ENCODE measurements at places on chromosomes 1 and 21.

- no peaks in the 10 kb centered on the region for H3K36me3 ChIP-seq
- no peak overlapping the region for H3K4me3 ChIP-seq
- no peak for DNase-seq
- H3K27me3 ChIP-seq: no peaks in the 10 kb centered on the region
- H3K4me1 ChIP-seq: no peaks in the 10 kb centered on the region
These were observed 577.8 kb downstream of the KCNT2 start for GRCh38 chr1:196030455-196030854.

DNA sequence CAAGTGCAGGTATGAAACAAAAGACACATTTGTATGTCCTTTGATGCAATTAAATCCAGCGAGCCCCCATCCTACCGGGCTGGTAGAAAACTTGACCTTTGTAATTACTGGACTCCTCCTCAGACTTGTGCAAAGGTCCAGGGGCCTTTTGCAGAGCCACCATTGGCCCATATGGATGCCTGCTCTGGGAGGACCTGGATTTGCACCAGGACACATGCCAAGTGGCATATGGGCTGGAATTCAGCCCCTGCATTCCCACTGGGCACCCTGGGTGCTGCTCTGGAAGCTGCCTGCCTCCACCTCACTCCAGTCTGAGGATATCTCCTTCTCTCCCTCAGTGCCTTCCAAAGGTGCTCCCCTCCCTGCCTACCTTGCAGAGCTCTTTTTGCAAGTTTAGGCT is 36.0 kb downstream of the LACTBL1 start:
- H3K27ac ChIP-seq: no peak overlapping the region
- H3K36me3 ChIP-seq: no peaks in the 10 kb centered on the region
- H3K4me1 ChIP-seq: no peaks in the 10 kb centered on the region
- no peak for DNase-seq
- no peak overlapping the region for H3K4me3 ChIP-seq

DNA sequence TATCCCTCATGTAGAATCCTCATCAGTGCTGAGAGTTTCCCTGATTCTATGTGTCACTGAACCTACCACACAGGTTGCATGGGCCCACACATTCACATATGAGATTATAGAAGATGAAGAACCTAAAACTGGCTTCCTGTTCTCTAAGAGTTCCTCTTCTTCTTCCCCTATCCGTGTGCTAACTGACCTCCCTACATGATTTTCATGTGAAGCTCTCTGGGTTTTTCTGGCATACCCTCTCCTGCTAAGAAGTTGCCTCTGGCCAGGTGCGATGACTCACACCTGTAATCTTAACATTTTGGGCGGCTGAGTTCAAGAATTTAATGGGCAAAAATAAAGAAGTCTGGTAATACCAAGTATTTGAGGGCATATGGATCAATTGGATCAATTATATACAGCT is 5.5 kb upstream of the CD244 start:
- H3K27ac ChIP-seq: no peak overlapping the region
- H3K4me3 ChIP-seq: no peak overlapping the region
- no peak for DNase-seq
- H3K4me1 ChIP-seq: no peaks in the 10 kb centered on the region
- no peaks in the 10 kb centered on the region for H3K27me3 ChIP-seq

DNA sequence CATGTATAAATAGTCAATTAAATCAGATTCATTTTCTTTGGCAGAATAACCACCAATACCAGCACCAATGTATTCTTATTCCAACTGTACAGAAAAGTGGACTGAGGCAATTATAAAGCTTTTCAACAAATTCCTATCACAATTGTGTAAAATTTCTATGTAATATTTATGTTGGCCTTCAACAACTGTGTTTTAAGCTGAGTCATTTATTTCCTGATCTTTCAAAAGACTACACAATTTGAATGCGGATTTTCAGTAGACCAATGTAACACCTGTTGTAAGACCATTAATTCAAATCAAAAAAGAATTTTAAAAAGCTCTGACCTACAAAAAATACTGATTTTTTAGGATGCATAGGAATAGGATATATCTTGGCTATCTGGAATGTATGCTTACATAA is 25.5 kb downstream of the GPATCH2 start:
- no peaks in the 10 kb centered on the region for H3K4me1 ChIP-seq
- H3K4me3 ChIP-seq: no peak overlapping the region
- no peaks in the 10 kb centered on the region for H3K27me3 ChIP-seq

GRCh38 chr1:219489636-219490035 is 123.3 kb downstream of the ZC3H11B start:
- no peak overlapping the region for H3K27ac ChIP-seq
- no peak overlapping the region for H3K4me3 ChIP-seq
- H3K4me1 ChIP-seq: no peaks in the 10 kb centered on the region

DNA sequence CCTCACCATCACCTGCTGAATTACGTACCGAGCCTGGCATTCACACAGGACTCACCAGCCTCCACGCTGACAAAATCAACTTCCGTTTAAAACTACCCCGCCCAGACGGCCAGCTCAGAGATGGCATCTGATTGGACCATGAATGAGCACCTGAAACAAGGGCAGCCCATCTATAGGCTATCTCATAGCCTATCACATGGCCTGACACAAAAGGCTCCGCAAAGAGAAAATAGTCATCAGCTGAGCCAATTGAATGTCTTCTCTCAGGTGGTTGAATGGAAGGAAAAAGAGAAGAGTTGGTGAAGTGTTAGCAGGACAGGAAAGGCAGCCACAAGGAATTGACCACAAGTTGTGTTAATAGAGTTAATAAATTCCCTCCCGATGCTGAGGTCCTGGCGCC is 50.6 kb upstream of the ZC3H12A start:
- no peak overlapping the region for H3K4me3 ChIP-seq
- H3K27ac ChIP-seq: no peak overlapping the region
- no peaks in the 10 kb centered on the region for H3K36me3 ChIP-seq

- H3K4me1 ChIP-seq: no peaks in the 10 kb centered on the region
- no peak for DNase-seq
- no peak overlapping the region for H3K4me3 ChIP-seq
- H3K27ac ChIP-seq: no peak overlapping the region
- H3K27me3 ChIP-seq: no peaks in the 10 kb centered on the region
These were observed 18.1 kb upstream of the BEND5 start for GRCh38 chr1:48794816-48795215.

DNA sequence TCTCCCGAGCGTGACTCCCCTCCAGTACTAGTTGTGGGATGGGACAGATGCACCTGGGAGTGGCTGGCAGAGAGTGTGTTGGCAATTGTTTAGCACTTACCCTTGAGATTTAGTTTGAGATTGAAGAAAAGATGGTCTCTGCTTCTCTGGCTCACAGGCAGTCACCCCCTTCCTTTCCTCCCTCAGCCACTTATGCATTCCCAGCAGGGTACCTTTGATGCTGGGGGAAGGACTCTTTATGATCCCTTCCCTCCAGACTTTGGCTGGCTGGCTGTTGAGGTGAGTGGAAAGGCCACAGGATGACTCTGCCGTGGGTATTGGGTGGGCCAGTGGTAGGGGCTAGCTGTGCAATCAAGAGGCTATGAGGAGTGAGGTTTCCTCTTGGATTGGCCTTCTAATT is 236.8 kb downstream of the CAMTA1 start:
- no peak overlapping the region for H3K4me3 ChIP-seq
- H3K27ac ChIP-seq: no peak overlapping the region
- H3K27me3 ChIP-seq: no peaks in the 10 kb centered on the region
- H3K4me1 ChIP-seq: no peaks in the 10 kb centered on the region
- no peak for DNase-seq

GRCh38 chr1:228271701-228272251 is 63.9 kb downstream of the OBSCN start:
- no peaks in the 10 kb centered on the region for H3K27me3 ChIP-seq
- H3K27ac ChIP-seq: no peak overlapping the region
- DNase-seq: no peak

DNA sequence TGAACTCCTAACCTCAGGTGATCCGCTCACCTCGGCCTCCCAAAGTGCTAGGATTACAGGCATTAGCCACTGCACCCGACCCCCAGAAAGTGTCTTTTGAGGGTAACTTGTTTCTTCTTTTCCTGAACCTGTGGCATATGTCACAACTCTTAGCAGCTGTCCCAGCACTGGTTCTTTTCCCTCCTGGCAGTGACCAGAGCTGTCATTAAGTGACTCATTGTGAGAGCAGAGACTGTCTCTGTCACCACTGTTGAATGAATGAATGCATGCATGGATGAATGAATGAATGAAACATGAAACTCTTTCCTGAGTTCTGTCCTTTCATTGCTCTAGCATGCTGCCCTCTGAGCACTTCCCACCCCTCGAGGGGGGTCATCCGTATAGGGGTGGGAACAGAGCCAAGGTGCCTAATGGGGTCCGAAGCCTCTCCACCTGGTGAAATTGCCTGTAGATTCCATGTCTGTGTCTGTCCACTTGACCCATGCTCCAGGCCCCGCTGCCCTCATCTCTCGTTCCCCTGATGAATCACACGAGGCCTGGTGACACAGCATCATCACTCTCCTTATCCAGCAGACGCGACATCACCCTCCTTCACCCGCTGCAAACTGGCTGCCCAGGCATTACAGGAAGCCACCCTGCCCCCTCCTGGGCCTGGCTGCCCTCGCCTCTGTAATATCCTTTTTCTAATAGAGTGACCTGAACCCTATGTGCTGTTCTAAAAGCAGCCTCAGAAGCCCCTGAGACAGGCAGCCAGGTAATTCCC is 75.0 kb downstream of the IGSF21 start:
- no peaks in the 10 kb centered on the region for H3K36me3 ChIP-seq
- H3K27ac ChIP-seq: no peak overlapping the region
- H3K4me1 ChIP-seq: no peaks in the 10 kb centered on the region
- no peak overlapping the region for H3K4me3 ChIP-seq

DNA sequence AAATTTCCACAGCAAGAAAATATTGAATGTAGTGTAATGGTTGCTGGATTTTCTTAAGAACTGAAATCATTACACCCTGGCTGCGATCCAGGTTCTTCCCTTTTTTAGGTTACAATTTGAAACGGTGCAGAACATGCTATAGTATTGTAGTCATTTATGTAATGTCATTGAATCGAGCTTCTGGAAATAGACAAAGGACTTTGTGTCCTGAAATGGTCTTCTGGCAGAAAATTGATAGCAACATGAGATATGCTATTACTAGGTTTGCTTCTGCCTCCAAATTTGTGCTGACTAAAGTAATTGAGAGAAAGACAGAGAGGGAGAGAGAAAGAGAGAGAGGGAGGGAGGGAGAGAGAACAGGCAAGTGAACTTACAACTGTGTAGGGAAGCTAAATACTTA is 146.2 kb upstream of the NFIA start:
- H3K36me3 ChIP-seq: no peaks in the 10 kb centered on the region
- H3K4me3 ChIP-seq: no peak overlapping the region
- no peaks in the 10 kb centered on the region for H3K27me3 ChIP-seq
- H3K27ac ChIP-seq: no peak overlapping the region

DNA sequence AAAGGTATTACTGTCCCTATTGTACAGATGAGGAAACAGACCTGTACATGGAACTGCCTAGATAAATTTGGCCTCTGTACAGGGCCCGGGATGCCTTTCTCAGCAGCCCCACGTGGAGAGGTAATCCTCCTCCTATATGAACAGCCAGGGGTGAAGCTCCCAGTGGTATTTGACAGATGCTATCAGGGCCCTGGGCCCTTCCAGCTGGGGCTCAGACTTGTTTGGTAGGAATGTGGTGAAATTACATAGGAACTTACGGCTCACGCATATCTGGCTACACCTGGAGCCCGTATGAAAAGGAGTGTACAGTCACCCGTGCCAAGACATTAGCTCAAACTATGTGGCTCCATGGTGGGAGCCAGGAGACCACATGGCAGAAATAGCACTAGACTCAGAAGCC is 24.8 kb upstream of the TCEA3 start:
- no peak overlapping the region for H3K4me3 ChIP-seq
- no peaks in the 10 kb centered on the region for H3K36me3 ChIP-seq

- no peak overlapping the region for H3K4me3 ChIP-seq
- no peak overlapping the region for H3K27ac ChIP-seq
- no peak for DNase-seq
- H3K4me1 ChIP-seq: no peaks in the 10 kb centered on the region
These were observed 21.0 kb downstream of the HMGN2 start for GRCh38 chr1:26493267-26493666.

DNA sequence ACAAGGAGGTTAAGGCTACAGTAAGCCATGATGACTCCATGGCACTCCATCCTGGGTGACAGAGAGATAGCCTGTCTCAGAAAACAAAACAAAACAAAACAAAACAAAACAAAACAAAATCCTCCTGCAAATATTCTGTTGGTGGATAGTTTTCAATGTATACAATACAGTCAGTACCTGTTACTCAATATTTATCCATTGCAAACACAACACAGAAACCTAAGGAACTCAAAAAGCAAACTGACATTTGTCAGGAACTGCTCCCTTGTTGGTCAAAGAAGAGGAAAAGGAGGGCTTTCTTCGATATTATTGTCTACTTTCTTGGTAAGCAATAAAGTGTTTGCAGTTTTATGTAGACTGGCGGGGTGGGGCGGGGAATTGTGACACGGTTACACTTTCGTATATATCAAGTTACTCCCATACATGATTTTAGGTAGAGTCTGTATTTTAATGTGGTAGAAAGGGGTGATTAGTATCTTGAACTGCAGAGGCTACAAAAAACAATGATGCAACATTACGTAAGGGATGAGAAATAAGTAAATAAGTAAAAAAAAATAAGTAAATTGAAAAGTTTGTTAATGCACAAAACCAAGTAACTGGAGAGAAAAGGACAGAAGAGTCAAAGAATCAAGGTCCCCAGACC is 31.8 kb downstream of the APP start:
- H3K27ac ChIP-seq: no peak overlapping the region
- no peak for DNase-seq
- no peaks in the 10 kb centered on the region for H3K36me3 ChIP-seq
- no peak overlapping the region for H3K4me3 ChIP-seq
- H3K27me3 ChIP-seq: no peaks in the 10 kb centered on the region

DNA sequence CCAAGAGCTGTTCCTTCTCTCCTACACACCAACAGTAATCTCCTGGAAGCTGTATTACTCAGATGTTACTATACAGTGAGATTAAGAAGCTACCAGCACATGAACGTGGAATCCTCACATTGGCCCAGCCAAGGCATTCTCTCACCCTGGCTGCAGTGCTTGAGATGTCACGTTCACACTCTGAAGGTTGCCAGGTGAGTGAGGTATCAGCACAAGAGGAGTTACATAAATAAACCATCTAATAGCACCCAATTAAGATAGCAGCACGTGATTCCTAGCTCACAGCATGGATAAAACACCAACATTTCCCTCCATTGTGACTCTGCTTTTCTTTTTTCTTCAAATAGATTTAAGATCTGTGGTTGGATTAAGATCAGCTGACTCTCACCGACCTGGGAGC is 182.8 kb downstream of the PLPP3 start:
- H3K27ac ChIP-seq: no peak overlapping the region
- no peak overlapping the region for H3K4me3 ChIP-seq
- H3K27me3 ChIP-seq: no peaks in the 10 kb centered on the region
- H3K4me1 ChIP-seq: no peaks in the 10 kb centered on the region
- DNase-seq: no peak

- no peak overlapping the region for H3K4me3 ChIP-seq
- no peak for DNase-seq
- H3K27ac ChIP-seq: no peak overlapping the region
- H3K27me3 ChIP-seq: no peaks in the 10 kb centered on the region
- H3K36me3 ChIP-seq: no peaks in the 10 kb centered on the region
- H3K4me1 ChIP-seq: peaks cover 6% of the 10 kb centered on the region
These were observed 74.1 kb upstream of the JUN start for GRCh38 chr1:58857680-58858673.

Measured in effector memory CD4-positive, alpha-beta T cell (primary cell).